ENCODE measurements at places on chromosomes 16 and 17.

- no peak for DNase-seq
Measured at GRCh38 chr17:81066072-81066471, 31.1 kb downstream of the BAIAP2 start.

DNA sequence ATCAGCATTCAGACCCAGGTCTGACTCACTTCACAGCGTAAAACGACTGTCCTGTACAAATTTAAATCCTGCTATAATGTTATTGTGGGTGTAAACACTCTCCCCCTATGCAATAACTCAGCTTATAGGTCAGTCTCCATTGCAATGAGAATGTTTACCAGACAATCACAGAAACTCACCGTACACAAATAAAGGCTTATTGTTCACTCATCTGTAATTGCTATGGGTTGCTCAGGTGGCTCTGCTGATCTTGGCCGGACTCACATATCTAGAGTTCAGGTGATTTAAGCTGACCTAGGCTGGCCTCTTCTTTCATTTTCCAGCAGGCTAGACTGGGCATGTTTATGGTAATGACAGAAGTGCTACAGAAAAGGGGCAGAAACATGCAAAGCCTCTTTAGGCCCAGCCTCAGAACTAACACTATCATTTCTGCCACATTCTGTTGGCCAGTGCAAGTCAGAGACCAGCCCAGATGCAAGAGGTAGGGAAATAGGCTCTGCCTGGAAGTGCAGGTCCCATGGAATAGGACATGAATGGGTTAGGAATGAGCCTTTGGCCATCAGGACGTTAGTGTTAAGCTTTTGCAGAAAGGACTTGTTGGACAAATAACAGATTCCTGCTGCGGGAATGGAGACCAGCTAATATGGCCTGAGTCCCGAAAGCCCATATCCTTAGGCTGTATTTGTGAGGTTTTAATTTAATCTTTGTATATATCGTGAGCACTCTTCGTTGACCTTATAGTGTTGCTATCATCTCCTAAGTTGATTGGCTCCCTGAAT lies 44.0 kb downstream of the HLF start:
- DNase-seq = no peak

GRCh38 chr17:44465276-44465675 lies 37.9 kb downstream of the GPATCH8 start:
- no peak for DNase-seq

DNA sequence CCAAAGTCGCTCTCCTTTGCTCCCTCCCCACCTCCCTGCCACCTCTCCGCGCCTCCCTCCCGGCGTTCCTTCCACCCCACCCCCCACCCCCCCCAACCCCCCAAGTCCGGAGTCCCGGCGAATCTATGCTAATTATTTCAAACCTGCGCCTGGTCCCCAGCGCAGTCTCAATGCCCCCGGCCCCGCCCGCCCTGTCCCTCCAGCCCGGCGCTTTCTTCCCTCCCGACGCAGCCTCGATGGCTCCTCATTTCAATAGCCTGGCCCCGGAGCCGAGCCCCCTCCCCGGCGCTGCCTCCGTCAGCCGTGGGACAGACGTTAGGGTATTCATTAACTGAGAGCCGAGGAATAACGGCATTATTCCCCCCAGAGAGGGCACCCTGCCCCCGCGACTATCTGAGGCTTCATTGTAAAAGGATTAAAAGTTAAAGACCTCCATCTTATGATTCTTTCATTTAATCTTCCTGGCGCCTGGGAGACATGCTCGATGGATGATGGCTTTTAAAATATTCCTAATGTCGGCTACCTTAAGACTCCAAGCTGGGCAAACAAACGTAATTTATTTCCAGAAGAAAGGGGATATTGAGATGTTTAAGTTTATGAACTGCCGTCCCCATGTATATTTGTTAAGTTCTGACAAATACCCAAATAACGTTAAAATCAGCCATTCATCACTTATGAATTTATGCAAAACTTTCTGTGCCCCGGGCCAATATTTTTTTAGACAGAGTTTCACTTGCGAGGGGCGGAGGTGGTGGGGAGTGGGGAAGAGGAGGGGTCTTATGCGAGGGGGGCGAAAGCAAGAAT lies 3.4 kb downstream of the NOG start:
- DNase-seq = no peak

- DNase-seq = no peak
Measured at GRCh38 chr16:55042556-55043432, 112.1 kb downstream of the IRX5 start.

All from activated CD8-positive, alpha-beta memory T cell treated with anti-CD3 and anti-CD28 coated beads for 4 hours (primary cell).